ENCODE measurements at places on chromosomes 13 and 19.

DNA sequence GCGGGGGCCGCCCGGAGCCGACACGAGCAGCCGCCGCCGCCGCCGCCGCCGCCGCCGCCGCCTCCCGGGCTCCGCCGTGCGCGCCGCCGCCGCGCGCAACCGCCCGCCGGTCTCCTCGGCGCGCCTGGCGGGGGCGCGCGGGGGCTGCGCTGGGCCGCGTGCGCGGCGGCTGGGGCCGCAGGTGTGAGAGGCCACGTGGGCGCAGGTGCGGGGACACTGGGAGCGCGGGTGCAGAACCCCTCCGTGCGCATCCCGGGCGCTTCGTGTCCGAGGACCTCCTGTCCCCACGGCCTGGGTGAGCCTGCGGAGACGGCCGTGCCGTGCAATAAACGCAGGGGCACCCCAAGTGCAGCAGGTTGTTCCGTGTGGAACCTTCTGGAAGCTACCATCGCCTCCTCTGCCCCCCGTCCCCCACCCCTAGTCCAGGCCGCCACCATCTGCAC lies at the start of gene LINGO3:
LINGO3 (minus strand) TSS at position 41 of the 443 bp plus-strand sequence. CDS start 16,378 bp downstream, outside the sequence.
- DNase-seq, result no peak

DNA sequence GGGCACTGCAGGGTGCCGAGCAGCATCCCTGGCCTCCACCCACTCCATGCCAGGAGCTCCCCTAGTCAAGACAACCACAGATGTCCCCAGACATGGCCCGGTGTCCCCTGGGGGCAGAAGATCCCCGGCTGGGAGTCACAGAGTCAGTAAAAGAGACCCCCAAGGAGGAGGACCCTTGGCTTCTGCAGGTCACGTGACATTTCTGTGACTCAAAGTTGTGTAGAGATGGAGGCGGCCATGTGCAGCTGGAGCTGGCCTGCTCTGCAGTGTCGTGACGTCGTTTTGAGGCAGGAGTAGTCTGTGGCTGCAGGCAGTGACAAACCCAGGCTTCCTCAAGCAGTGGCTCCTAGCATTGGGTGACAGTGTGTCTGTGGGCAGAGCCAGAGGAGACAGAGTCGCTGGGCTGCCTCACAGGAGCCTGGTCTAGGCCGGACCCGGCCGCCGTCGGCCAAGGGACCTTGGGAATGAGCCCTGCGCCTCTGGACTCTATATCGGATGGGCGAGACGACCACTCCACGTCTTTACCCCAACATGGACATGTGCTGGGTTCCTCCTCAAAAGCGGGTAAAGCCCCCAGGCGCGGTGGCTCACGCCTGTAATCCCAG lies 7.7 kb upstream of the DIRAS1 start:
- no peak for DNase-seq

DNA sequence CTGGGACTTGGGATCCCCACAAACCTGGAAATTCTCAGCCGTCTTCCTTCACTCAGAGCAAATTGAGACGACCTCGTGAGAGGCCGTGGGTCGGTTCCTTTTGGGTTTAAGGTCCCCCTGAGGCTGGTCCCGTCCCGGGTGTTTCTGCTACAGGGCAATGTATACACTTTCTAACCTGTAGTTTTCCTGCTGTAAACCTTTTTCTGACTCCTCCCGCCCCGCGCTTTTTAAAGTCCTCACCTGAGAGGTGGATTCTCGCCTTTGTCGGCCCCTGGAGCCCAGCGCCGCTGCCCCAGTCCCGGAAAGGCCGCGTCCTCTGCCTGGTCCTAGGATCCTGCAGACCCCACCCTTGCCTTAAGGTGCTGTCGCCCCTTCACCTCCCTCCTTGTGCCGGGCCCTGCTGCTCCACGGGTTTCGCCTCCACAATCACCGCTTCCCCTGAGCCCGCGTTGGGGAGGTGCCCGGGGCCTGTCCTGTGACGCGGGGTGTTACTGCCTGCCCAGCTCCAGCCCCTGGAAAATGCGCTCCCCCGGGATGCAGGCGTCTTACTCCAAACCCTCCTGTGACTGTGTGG lies 391 bp downstream of the ZNF761 start:
- no peak for DNase-seq

GRCh38 chr13:40665126-40666044 lies 1.1 kb downstream of the FOXO1 start:
- DNase-seq, result peak; percentile 40

DNA sequence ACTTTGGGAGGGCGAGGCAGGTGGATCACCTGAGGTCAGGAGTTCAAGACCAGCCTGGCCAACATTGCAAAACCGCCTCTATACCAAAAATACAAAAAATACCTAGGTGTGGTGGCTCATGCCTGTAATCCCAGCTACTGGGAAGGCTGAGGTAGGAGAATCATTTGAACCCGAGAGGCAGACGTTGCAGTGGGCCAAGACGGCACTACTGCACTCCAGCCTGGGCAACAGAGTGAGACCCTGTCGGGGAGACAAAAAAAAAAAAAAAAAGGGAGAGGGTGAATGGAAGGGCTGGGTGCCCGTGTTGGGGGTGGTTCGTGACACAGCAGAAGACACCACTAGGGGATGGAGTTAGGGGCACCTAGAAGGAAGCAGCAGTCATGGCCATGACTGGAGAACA lies 10.8 kb downstream of the CFD start:
- no peak for DNase-seq

DNA sequence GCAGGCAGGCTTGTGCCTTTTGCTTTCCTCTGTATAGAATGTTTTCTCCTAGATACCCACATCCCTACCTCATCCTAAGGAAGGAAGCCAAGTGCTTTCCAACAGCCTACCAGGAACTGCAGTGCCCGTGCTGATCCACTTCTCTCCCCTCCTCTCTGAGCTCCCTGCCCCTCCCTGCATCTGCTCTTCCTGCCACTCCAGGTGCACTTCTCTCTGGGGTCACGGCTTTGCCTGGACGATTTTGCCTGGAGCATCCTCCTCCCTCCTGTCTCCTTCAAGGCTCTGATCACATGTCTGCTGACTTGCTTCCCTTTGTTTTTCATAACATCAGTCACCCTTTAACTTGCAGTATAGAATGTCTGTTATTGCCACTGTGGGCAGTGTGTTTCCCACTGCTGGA lies 34.7 kb upstream of the IRS2 start:
- DNase-seq, result no peak

- no peak for DNase-seq
Observed at GRCh38 chr13:109309625-109310363, 476.6 kb downstream of the IRS2 start.
